Fibroblast of skin of right biceps (primary cell): ENCODE measurements at places on chromosomes 3 and 15.

- DNase-seq = no peak
Observed at GRCh38 chr15:80630981-80631380, 64.1 kb upstream of the ABHD17C start.

DNA sequence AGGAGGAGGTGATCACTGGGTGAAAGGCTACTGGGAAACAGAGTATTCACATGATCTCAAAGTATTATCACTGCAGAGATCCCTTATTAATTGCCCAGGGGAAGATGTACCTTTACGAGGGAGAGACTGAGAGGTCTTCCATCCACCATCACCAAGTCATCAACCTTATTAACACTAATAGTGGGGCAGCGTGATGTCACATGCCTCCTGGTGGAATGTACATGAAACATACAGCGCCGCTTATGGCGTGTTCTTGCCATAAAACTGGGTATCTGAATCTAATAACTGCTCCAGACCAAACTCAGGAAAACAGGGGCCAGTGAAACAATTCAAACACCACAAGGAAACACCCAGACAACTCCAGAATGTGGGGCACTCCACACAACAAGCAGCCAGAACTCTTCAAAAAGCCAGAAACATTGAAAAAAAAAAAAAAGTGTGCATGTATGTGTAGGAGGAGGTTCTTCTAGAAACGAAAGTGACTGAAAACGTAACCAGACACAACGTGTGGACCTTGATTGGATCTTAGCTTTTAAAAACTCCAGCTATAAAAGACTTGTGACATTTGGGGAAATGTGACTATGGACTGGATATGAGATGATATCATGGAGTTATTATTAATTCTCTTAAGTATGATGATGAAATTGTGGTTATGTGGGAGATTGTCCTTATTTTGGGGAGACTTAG lies 4.6 kb downstream of the STIMATE start:
- DNase-seq = no peak

GRCh38 chr3:71310980-71311660 lies 272.4 kb downstream of the FOXP1 start:
- DNase-seq = peak; percentile 58

DNA sequence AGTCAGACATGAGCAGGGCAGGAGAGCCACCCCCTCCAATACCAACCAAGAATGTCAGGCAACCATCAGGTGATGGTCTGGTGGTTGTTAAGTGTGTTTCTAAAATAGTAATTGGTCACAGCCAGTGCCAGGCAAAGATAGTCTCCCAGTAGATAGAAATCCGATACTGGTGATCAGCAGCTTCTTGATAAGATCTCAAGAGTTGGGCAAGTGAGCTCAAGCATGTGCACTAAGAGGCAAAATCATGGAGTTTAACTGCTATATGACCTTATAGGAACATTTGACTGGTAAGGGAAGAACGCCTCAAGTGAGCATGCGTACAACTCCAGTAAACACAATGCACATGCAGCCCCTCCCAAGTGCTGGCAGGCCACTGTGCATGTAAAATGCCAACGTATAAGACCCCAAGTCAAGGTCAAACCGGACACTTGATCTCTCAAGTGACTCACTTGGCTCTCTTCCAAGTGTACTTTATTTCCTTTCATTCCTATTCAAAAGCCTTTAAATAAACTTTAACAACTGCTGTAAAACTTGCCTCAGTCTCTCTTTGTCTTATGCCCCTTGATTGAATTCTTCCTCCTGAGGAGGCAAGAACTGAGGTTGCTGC lies 36.0 kb upstream of the CBLB start:
- peak; percentile 21 for DNase-seq

DNA sequence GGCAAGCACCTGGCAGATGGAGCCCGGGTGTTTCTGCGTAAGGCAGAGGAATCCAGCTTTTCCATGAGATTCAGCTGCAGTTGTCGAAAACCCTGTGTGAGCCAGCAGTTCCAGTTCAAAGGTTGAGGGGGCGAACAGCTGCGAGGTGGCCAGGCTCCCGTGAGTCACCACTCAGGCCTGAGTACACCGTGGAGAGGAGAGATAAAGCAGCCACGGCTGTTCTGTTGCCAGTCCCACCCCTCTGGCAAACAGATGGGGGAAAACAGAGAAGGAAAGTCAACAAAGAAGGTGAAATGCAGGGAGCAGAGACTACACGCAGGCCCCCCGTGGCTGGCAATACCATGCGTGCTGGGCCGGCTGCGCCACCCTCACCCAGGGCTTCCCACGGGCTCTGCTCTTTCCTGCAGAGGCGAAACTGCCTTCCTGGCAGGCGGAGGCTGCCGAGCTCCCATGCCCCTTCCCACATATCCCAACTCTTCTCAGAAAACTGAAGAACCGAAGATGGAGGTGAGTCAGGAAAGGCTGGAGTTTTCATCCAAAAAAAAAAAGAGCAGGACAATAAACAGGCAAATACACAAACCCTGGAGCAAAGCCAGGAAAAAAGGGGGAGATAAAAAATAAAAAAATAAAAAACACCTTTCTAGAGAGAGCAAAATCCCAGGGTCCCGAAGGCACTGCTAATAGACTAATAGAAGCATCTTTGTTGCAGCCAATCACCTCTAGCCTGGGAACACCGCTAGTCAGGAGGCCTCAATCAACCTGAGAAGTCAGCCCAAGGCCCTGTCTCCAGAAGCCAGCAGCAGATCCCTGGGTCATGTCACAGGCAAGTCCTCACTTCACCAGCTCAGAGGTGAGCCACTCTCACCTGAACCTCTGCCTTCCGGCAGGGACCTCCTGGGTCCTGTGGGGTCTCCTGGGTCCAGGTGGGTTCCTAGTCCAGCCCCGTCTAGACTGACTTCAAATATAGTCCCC lies 37.7 kb downstream of the FAM174B start:
- peak; percentile 53 for DNase-seq

DNA sequence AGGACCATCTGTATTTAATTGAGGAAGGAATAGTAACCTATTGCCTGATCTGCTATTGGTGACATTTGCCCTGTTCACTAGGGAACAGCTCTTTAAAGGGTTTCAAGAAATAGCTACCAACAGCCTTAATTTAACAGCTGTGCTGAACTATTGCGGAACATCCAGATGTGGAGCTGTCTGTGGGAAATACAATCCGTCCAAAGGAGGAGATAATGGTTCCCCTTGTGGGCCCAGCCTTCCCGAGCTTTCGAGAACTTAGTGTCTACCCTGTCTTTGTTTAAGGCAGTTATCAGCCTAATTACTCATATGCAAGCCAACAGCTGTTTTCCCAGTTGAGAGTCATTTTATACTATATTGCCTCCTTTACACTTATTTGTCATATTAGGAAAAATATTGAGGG lies 398.6 kb downstream of the WDR72 start:
- DNase-seq = no peak

GRCh38 chr3:162211470-162211869 lies 714.9 kb downstream of the OTOL1 start:
- peak; percentile 14 for DNase-seq

DNA sequence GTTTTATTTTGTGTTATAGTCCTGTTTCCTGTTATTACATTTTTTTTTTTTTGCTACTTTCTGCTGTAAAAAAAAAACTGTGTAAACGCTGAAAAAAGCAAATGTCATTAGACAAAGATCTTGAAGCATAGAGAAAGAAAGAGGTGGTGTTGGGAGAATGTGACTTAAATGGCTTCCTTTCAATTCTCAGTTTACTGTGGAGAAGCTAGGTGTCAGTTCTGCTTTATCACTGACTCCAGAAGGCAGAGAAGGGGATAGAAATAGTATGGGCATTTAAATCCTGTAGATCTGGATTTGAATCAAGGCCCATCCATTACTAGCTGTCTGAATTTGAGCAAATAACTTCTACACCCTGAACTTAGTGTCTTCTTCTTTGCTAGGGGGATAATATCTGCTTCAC lies 23.0 kb downstream of the PPM1L start:
- DNase-seq = no peak
